Pons (tissue), 1 donor: ENCODE measurements at places on chromosomes 2 and 18.

- DNase-seq, result no peak
Observed at GRCh38 chr2:196365145-196365544, 193.8 kb upstream of the STK17B start.

DNA sequence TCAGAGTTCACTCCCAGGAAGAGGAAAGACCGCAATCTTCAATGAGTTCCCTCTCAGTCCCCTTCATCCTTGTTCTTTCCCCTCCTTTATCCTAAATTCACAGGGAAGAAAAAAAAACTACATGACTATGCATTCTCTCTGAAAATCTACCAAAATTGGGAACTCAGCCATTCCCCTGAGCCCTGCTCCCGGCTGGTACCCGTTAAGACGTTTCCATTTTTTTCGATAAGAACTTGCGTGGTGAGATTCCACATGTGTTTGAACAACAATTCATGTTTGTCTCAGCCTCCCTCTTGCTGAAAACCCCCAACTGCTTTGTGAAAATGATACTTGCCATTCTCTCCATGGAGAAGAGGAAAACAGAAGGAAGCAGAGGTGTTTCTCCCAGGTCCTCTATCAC, 318.7 kb upstream of the ID2 start:
- no peak for DNase-seq

GRCh38 chr2:64594226-64594989, 59.3 kb downstream of the SERTAD2 start:
- no peak for DNase-seq

DNA sequence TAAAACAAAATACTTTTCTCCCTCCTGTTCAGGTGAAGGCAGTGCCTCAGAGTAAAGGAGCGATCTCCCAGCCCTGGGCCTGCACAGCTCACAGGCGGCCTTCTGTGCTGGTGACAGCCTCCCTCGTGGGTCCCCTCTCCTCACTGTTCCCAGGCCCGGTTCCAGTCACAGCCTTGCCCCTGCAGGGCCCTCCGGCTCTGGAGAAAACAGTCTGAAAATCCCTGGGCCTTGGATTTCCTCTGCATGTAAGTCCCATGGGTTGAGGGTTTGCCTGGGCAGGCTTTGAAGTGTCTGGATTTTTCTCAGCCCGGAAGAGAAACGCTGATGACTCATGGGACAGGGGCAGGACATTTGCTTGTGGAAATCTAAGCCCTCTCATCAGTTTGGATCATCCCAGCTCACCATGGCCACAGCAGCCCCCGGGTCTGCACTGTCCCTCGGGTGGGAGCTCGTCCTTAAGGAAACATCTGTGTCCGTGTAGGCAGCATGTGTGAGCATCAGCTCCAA, 186.1 kb upstream of the RAB12 start:
- no peak for DNase-seq

GRCh38 chr2:187397886-187398285, 50.2 kb downstream of the CALCRL start:
- DNase-seq, result no peak

DNA sequence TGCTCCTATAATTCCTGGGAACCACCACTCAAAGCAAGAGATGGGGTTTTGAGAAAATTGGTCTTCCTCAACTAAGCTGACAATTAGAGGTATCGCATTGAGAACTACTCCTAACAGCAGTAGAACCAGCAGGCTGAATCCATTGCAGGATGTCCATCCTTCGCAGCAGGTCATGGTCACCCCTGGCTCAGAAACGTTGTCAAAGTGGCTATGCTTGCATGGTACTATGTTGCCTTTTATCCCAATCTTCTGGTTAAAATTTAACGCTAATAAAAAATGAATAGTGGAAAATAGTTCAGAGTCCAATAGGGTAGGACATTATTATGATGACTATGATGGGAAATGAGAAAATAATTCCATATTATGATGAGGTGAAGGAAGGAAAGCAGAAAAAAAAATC, at the start of gene TM4SF20:
TSS of gene TM4SF20 (minus strand) at position 212 of the 400 bp plus-strand sequence. CDS start at position 174, 38 bp downstream.
- DNase-seq, result no peak

DNA sequence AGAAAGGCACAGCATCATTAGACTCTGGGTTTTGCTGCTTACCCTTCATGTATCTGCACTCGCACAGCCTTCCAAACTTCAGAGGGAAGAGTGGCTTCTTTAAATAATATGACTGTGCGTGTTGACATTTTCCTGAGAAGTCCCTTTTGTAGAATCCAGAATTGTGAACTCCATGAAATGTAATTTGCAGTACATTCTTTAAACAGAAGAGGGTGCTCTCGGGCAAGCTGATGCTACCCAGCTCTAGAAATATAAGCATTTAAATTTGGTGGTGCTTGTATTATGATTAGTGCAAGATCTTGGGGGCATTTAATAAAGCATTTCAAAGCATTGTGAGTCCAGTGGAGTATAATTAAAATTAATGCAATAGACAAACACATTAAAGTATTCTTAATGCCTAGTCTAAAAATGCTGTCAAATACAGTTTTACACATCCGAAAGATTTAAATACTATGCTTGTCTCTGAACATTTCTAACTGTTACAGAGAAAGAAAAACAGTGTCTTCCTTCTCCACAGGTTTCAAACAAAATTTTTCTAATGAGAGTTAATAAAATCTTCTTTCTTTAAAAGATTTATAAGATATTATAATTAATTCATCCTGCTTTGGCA, 17.3 kb upstream of the GTF2A1L start:
- DNase-seq, result peak; percentile 77

GRCh38 chr2:49146401-49146800, 7.9 kb downstream of the FSHR start:
- DNase-seq, result no peak
